Left ventricle myocardium inferior (tissue), 1 donor: ENCODE measurements at places on chromosomes 7 and 10. TPM values are rescaled to one million over a fixed set of nuclear protein-coding genes. Genes with fewer than 3 reads are reported as not detected.

- DNase-seq = no peak
Measured at GRCh38 chr10:5869156-5869555, 20.5 kb downstream of the ANKRD16 start.

DNA sequence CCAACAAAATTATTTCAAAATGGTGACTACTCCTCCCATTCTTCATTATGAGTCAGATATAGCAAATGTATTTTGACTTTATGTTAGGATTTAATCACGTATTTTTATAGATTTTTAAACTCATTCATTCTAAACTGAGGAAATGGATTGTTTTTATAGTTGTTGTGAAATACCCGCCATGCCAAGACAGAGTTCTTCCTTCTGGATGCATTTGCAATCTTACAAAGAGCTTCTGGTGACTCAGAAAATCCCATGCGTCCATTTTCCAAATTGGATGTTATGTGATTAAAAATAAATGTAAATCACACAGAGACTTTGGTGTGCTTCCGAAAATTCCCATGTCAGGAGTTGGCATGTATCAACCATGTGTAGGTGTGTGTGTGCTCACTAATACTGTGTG, 179.3 kb downstream of the TRIL start:
- no peak for DNase-seq

GRCh38 chr10:34178756-34179155, 636.3 kb downstream of the PARD3 start:
- DNase-seq = no peak

DNA sequence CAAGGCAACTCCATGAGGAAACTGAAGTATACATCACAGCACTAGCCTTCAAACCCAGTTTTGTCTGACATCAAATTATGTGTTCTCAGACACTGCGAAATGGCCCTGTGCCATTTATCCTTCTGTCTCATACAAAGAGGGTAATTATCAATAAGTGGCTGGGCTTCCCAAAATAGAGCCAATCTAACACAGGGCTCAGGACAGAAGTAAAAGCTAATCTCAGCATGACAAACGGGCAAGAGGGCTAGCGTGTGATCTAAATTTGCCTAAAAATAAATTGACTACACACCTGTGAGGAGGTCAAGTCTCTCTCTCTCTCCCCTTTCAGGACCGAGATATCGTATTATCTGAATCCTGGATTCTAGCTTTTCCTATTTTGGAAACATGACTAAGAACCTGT, 67.2 kb downstream of the DGKB start:
- DNase-seq = no peak

GRCh38 chr10:75613685-75614504, 182.5 kb downstream of the LRMDA start:
- no peak for DNase-seq

- DNase-seq = no peak
Measured at GRCh38 chr7:105941596-105941995, 21.5 kb upstream of the CDHR3 start.

DNA sequence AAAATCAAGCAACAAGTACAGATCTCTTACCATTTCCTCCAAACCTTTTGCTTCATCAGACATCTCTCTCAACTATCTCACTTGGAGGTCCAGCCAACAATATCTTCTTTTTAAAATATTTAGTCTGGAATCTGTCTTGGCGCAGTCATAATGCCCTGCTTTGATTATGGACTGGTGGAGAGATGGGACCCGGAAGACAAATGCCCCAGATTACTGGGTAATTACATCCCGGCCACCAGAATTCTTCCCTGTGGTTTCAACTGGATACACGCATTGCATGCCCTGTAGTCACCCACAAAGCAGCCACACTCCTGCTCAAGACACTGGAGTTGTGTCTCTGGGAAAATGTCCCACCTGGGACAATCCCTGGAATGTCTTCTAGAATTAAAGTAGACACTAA, 65.5 kb downstream of the BPGM start:
- DNase-seq = no peak

DNA sequence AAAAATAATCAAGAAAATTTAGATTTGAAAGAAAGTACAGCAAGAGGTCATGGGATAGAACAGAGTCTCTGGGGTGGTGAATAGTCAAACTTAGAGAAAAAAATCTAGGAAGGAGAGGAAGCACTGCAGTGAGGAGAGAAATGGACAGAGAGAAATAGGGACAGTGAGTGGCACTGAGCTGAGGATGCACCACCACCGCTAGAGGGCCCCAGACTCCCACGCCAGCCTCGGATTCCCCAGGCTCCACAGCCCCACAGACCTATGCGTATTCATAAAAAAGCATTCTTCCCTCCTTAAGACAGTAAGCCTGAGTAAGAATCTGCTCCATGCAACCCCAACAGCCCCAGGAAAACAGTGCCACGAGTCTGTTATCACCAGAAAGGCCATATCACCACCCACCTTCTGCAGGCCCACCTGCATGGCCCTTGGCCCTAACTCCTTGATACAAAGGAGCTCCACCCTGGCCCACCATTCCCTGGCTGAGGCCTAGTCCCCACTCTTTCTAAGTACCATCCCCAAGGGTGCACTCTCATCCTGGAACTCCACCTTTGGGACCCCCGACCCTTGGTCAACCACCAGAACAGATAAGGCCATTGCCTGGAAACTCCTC, 91.0 kb downstream of the ALOX5 start:
- DNase-seq = peak; percentile 74

GRCh38 chr10:47264797-47265281, 35.2 kb upstream of the GDF10 start:
- no peak for DNase-seq

DNA sequence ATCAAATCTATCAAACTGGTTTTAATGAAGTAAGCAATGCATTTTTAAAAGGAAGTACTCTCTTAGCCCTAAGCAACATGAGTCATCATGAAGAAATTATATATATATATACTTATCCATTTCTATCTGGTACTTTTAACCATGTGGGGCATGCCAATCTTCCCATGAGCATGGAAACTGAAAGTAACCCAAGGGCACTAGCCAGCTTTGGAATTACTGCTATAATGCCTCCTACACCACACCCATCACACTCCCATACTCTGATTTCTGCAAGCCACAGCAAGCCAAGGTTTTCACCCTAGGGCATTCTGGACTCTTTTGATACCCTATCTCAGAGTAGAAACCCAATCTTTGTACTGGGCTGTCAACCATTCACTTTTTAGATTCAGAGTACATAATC, 204.6 kb downstream of the IMMP2L start:
- no peak for DNase-seq

GRCh38 chr7:118420888-118421287, 196.4 kb downstream of the ANKRD7 start:
- DNase-seq = no peak

GRCh38 chr7:36245684-36246299, 92.7 kb downstream of the EEPD1 start:
- DNase-seq = no peak

GRCh38 chr10:119947300-119947699, 54.8 kb downstream of the SEC23IP start:
- DNase-seq = no peak

SUGCT gene
- 5.0 TPM for total RNA-seq

OPN4 gene
- 0.25 TPM for total RNA-seq

ADAMTS14 gene
- 0.47 TPM for total RNA-seq

SFTPA2 gene
- not detected for total RNA-seq

LIPM gene
- not detected for total RNA-seq
